ENCODE measurements at places on chromosomes 1 and 21.

GRCh38 chr1:20730690-20731056 is 1.8 kb downstream of the SH2D5 start:
- DNase-seq = no peak

DNA sequence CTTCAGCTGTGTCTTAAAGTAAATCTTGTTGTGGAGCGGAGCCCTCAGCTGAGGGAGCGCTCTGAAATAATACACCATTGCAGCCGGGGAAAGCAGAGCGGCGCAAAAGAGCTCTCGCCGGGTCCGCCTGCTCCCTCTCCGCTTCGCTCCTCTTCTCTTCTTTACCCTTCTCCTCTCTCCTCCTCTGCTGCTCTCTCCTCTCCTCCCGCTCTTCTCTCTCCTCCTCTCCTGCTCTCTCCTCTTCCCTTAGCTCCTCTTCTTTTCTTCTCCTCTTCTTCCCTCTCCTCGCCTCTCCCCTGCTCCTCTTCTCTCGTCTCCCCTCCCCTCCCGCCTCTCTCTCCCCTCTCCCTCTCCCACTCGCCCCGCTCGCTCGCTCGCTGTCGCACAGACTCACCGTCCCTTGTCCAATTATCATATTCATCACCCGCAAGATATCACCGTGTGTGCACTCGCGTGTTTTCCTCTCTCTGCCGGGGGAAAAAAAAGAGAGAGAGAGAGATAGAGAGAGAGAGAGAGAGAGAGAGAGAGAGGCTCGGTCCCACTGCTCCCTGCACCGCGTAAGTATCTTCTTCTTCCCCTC is at the start of gene PROX1:
TSS of gene PROX1 (plus strand) at position 47 of the 580 bp plus-strand sequence. CDS start 8,563 bp downstream, outside the sequence.
- DNase-seq = no peak

DNA sequence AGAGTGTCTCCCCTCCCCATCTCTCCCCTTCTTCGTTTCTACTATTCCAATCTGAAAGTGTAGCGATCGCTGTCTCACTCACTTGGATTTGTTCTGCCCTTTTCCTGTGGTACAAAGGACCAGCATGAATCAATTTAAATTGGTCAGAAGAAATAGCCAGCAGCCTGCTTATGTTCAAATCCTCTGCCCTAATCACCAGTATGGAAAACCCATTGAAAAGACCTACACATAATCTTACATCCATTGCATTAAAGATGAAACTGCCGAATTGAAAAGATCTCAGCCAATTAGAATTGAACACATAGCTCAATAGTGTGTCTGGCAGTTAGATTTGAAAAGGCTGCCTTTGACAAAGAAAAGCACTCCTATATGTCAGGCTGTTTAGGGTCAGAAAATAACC is 122.6 kb downstream of the TNNI3K start:
- DNase-seq = no peak

DNA sequence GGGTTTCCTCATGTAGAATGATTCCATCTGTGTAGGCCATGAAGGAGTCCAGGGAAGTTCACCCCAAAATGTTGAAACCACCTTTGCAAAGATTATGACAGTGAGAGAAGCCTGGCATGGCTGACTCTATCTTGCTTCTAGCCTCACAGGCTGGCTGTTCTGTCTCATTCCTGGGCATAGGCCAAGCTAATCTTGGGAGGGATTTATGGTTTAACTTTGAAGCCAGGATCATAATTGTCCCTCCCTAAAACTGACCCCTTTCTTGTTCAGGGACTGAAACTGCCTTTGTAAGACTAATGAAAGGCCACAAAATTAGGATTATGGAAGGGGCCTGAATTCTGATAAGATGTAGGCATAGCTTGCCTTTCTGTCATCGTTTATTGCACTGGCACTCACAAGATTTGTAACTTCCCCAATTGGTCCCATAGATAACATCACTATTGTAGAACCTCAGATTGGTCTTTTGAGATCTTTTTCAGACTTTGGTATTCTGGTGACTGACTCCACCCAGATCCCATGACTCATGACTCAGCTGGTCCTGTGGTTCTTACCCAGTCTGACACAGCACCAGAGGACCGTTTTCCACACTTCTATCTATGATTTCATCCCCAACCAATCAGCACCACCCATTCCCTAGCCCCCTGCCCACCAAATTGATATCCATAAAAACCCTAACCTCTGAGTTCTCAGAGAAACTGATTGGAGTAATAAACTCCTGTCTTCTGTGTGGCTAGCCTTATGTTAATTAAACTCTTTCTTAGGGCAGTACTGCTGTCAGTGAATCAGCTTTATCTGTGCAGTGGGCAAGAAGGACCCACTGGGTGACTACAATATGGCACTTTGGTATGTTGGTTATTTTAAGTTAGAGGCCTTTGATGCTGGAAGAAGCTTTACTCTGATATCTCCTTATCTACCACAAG is 13.6 kb upstream of the LAMTOR5 start:
- no peak for DNase-seq

DNA sequence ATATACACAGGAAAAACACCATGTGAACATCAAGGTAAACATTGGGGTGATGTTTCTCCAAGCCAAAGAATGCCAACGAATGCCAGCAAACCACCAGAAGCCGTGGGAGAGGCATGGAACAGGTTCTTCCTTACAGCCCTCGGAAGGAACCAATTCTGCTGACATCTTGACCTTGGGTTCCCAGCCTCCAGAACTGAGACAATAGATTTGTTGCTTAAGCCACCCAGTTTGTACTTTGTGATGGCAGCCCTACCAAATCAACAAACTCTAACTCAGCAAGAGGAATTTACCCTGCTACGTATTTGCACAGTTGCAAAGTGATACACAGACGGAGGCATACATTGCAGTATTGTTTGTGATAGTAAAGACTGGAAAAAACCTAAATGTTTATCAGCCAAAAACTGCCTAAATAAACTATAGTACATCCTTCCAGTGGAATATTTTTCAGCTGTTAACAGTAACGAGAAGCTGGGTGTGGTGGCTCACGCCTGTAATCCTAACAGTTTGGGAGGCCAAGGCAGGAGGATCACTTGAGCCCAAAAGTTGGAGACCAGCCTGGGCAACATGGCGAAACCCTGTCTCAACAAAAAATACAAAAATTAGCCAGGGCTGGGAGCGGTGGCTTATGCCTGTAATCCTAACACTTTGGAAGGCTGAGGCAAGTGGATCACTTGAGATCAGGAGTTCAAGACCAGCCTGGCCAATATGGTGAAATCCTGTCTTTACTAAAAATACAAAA is 12.5 kb upstream of the ZC3H12A start:
- DNase-seq = no peak

- DNase-seq = no peak
These were observed 200.1 kb downstream of the ZC3H11B start for GRCh38 chr1:219412772-219413171.

DNA sequence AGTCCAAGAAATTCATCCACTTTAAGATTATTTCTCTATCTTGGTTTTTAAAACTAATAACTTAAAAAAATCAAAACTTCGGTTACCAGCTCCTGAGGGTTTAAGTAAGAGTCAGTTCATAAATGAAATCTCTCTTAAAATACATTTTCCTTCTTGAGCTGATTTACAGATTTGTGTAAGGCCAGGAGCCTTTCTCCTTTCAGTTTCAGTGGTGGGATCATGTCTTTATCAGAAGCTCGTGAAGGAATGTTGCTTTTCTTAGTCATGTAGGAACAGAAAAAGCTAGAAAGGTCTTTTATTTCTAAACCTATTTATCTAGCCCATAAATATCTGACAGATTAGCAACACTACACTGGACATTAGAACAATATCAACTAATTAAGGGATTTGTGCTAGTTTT is 390.2 kb downstream of the GPATCH2 start:
- DNase-seq = no peak

DNA sequence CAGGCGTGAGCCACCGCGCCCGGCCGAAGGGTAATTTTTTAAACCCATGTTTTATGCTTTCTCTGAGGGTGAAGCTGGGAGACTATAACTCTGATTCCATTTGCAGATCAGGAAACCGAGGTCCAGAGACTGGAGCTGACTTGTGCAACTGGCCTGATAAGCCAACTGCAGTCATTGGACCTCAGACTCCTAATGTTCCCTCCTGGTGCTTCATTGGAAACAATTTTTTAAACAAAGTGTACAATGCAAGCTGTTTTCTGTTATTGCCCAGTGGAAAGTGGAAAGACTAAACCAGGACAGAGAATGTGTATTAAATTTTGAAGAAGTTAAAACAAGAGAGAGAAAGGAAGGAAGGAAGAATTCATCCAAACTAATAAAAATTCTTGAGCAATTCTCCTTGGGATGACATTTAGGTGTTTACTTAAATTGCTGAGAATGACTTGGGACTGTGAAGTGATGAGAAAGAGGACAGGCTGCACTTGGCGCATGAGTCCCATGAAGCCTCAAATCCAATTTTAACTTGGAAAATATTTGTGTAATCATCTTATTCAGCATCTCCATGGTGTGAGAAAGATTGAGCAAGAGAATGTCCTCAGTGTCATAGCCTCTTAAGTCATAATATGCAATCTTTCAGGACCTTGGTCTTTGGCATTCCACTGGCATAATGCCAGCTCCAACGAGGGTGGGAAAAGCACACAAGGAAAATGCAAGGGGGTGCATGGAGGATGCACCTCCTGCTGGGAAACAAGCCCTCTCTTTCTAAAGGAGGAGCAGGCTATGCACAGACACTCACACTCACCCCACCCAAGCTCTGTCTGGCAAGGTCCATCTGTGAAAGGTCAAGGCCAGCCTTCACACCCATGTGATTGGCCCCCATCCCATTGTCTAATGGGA is 342.0 kb downstream of the SIPA1L2 start:
- no peak for DNase-seq

- DNase-seq = no peak
These were observed 42.5 kb downstream of the CCN1 start for GRCh38 chr1:85623061-85623471.

GRCh38 chr1:6419804-6420453 is at the start of gene HES2:
Gene HES2 (minus strand): TSS chr1:6419919. CDS start chr1:6419820, 99 bp downstream.
- no peak for DNase-seq

DNA sequence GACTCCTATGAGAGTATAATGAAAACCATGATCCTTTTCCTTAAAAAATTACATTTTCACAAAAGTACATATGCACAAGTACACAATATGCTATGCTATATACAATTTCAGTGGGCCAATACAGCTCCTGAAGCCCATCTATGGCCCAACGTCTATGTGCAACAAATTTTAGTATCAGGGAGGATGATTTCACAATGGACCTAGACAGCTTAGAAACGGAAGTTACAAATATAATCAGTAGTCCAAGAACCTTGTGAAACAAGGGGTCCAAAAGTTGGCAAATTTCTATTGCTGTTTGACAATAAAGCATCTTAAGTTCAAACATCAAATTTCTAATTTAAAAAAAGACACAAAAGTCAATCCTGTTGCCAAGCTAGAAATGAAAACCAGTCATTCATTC is 87.0 kb downstream of the DPYD start:
- DNase-seq = no peak

DNA sequence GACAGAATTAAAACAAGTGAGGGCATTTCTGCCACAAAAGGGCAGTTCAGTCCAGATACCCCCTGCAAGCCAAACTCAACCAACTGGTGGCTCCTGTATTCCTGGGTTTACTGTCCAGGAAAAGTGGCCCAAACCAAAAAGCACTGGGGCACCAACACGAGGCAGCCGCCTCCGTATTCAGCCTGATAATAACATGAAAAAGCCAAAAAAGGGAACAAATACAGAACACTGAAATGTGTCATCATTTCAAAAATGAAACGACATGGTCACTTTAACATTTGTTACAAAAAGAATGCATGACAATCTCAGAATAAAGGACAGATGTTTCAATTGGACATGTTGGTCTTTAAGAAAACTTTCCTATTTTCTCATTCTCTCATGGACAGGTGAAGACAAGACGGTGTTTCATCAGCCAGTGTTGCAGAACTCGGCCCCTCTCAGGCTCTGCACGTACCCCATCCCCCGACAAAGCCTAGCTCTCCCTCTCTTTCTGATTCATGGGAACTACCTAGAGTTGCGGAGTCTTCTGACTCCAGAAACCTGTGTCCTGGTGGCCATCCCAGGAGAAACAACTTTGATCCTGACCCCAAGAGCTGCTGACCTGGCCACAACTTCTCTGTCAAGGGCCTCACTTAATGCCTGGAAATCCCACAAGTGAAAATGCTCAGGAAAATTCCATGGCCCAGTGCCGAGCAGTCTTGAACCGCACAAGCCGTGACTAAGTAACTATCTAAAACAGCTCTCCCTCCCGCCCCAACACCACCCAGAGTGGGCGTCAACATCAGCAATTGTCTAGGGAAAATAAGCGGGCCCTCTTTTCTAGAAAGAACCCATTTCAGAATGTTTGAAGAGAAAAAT is 27.1 kb downstream of the ZBTB17 start:
- DNase-seq = no peak

- DNase-seq = no peak
These were observed 14.6 kb downstream of the CEP350 start for GRCh38 chr1:179968994-179969919.

DNA sequence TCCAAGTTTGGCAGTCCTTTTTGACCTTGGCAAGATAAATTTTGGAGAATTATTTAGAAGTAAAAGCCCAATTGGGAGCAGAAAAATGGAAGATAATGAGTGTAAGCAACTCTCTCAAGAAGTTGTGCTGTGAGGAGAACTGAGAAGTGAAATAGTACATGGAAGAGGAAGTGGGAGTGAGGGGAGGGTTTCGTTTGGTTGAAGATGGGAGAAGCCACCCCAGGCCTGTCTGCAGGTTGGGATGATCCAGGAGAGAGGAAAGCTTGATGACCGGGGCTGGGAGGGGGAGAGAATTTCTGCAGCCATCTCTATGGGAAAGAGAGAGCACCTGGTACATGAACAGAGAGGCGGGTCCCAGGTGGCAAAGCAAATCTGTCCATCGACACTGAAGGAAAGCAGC is 8.6 kb upstream of the RCAN1 start:
- no peak for DNase-seq

DNA sequence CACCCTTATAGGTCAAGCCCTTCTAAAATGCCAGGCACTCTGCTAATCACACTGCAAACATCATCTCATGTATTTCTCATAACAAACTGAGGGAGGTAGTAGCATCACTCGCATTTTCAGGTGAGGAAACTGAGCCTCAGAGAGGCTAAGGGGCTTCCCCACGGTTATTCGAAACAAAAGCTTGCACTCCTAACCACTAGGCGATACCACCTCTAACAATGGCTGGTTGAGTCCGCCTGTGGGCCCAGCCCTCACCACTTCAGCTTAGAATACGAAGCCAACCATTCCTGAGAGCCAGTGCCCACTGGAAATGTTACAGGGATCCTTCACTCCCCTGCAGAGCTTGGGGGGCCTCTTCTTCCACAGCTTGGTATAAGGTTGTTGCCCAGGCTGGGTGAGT is 65.3 kb upstream of the TENT5C start:
- DNase-seq = no peak
